ENCODE measurements at places on chromosomes 12 and 14. TPM values are rescaled to one million over a fixed set of nuclear protein-coding genes. Genes with fewer than 3 reads are reported as not detected.
A peak's percentile ranks its signal among the peaks of the same experiment; 100 is the strongest.

ETFBKMT gene
- 2.2 TPM for total RNA-seq

KRT85 gene
- not detected for total RNA-seq

BHLHE41 gene
- total RNA-seq: 54.1 TPM

DDIT3 gene
- total RNA-seq: 70.2 TPM

KRT71 gene
- not detected for total RNA-seq

SIX4 gene
- 22.8 TPM for total RNA-seq

CHGA gene
- 0.24 TPM for total RNA-seq

ALDH1L2 gene
- total RNA-seq: 16.3 TPM

RNASE7 gene
- total RNA-seq: not detected

GRCh38 chr14:67934087-67934486, 114.5 kb downstream of the RAD51B start:
- peak; percentile 27 for DNase-seq

DNA sequence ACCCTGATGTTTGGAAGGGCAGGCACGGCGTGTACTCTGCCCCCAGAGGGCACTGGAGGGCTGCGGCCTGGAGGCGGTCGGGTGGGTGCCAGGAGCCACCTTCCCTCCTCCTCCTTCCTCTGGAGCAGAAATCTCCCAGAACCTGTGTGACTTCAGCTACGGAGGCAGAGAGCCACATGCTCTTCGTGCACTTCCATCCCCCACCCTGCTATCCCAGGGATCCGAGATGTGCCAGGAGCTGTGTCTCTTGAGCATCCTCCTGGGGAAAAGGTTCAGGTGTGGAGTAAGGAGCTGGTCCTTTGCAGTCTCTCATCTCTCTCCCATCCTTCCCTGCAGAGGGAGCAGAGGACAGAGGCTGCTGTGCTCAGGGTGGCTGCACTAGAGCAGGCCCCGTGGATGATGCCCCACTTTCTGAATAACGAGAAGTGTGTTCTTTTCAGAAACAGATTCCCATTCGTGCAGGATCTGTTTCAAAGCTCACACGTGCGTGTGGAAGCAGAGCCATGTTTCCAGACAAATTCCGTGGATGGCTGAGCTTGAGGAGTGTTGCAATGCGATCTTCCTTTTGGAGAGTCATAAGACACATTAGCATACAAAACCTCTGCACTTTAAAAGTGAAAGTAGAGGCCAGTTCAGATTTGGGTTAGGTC, 162.9 kb downstream of the ADGRD1 start:
- DNase-seq: peak; percentile 42

GRCh38 chr12:13941258-13942249, 39.8 kb downstream of the GRIN2B start:
- DNase-seq: peak; percentile 73

DNA sequence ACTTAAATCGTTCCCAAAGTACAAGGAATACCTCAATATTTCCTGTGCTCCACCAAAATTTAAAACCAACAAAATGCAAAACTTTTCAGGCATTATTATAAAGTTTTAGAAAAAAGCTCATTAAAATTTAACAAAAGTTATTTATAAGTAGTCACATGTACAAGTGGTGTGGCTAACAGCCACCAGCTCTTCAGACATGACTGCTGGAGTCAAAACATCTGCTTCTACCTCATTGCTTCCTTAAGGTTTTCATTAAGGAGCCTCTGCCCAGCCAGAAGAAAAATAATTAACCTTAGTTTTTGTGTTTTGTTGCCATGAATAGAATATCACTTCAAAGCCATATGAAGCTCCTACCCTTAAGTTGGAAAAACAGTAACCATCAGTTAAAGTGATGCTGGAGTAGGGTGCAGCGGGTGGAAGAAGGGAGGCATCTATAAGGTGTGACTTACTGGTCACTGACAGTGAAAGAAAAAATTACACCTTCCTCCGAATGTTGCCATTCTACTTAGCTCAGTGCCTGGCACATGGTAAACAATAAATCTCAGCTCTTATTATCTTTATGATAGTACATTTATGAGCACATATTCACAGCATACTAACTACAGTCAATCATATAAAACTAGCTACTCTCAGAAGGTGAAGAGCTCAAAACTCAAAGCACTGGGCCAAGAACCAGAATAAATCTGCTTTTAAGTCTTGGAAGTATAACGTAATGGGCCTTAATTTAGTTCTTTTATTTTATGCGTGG, 57.7 kb downstream of the GALC start:
- DNase-seq: no peak

DNA sequence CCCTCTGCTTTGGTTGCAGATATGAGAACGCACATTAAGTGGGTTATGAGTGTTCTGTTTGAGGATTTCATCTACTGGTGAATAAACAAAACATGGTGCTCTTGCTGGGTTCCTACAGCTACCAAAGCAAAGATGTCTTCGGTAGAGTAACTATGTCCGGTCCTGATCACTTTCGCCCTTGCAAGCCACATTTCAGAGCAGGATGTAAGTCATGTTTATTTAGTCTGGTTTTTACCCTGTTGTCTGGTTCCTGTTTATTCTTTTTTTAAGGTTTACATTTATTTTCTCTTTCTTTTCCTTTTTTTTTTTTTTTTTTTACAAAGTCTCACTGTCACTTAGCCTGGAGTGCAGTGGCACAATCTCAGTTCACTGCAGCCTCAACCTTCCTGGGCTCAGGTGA, 99.2 kb downstream of the VEZT start:
- DNase-seq: no peak

DNA sequence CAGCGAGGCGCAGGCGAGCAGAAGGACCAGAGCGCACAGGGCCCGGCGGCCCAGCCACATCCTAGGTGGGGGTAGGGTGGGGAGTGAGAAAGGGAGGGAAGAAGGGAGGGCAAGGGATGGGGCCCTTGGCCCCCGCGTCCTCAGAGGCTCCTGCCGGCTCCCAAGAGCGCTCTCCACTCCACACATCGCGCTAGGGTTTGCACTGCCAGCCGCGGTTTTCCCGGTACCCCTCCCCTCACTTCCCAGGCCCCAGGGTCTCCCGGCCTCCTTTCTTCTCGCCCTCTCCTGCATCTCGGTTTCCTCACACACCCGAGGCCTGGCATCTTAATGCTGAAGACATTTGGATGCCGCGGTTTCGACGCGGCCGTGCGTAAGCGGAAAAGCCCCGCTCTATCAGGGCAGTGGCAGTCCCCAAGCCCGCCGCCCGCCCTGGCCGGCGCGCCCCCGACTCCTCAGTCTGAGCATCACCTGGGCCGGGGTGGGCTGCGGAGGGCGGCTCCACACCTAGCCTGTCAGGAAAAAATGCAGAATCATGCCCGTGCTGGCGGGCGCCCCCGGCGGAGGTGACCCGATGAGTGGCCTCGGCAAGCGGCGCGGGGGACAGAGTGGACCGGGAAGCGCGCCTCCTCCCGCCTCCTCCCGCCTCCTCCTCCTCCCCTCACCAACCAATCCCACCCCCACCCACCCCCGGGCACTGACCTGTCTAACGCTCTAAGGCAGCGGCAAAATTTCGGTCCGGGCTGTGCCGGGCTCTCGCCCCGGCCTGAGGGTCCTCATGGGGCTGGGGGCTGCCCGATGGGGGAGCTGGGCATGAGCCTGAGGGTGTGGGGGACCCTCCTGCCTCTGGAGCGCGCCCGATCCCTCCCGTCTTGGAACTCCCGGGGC, 686 bp downstream of the B4GALNT1 start:
- DNase-seq: peak; percentile 48

DNA sequence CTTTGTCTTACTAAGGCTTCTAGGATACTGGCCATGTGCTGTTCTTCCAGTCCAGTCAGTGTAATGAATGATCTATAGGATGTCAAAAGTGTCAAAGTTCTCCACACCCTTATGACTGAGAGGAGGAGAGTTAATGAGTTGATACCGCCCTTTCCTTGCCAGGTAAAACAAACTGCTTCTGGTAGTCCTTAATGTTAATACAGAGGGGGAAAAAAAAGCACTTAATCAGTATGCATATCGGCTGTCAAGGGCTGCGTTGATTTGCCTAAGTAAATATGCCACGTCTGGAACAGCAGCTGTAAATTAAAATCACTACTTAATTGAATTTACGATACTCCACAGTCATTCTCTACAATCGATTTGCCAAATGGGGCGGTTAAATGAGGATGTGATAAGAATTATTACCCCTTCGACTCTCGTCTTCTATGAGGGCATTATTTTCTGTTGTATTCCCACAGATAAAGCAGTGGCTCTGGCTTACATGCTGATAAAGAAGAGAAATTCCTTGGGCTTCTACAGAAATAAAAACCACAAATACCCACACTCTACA, 416.0 kb downstream of the KCNH5 start:
- no peak for DNase-seq

DNA sequence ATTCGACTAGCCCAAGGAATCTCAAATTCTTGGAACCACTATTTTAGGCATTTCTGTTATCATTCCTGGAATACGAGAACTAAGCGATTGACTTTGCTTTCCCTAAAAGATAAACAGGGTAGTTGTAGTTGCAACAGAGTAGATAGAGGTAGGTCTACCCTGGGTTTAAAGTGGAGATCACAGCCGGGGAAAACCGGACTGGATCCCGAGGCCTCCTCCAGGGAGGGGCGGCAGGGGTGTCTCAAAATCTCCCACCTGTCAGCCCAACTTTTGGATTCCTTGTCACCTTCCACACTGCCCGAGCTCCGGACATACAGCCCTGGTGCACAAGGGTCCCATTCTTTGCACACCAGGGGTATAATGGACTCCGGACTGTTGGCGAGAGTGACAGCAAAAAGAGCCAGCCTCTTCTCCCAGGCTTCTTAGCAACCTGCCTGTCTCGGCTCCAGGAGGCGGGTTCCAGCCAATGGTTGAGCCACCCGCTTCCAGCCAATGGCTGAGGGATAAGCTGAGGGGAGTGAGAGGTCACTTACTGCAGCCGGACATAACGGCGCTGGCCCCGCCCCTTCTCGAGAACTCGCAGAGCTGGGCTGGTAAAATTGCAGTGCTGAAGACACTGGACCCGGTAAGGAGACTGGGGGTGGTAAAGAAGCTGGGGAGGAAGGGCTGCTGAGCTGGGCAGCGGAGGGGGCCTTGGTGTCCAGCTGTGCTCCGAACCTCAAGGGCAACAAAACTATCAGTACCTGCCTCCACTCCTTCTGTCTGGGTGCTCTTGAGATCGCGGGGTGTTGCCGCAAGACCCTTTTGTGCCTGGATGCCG, at the start of gene SUOX:
Gene SUOX, plus strand, starts transcription at position 562 of the 820 bp plus-strand sequence. CDS start 4,946 bp downstream, outside the sequence.
- DNase-seq: peak; percentile 97

DNA sequence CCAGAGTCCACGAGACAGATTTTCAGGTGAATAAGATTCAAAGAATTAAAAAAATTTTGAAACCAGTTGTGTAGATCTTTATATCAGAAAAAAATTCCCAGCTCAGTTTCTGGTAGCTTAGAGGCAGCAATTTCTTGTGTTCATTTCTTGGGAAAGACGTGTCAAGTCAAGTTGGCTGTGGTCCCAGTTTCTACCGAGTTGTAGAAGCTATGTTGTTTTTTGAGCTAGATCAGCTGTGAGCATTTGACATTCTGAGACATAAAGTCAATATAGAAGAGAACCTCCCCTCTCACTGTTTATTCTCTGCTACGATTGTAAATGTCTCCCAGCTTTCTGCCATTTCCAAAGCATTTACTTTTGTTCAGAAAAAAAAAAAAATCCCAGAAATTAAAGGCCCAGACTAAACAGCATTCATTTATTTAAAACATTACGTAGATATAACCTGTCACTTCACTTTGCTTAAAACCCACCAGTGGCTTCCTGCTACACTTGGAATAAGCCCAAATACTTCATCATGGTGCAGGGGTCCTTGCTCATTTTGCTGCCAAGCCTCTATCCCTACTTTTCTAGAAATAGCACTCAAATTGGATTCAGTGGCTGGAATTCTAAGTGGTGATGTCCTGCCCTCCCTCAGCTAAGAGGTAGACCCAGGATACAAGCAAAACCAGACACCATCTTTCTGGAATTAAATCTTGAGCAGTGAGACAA, 20.6 kb upstream of the PYGL start:
- peak; percentile 64 for DNase-seq

GRCh38 chr14:58479975-58480374, 52.5 kb downstream of the KIAA0586 start:
- no peak for DNase-seq

GRCh38 chr14:81193924-81194633, 26.7 kb downstream of the GTF2A1 start:
- no peak for DNase-seq

- no peak for DNase-seq
Observed at GRCh38 chr12:50507930-50508329, 3.1 kb downstream of the DIP2B start.

- no peak for DNase-seq
Observed at GRCh38 chr12:128930606-128931005, 77.3 kb downstream of the GLT1D1 start.

DNA sequence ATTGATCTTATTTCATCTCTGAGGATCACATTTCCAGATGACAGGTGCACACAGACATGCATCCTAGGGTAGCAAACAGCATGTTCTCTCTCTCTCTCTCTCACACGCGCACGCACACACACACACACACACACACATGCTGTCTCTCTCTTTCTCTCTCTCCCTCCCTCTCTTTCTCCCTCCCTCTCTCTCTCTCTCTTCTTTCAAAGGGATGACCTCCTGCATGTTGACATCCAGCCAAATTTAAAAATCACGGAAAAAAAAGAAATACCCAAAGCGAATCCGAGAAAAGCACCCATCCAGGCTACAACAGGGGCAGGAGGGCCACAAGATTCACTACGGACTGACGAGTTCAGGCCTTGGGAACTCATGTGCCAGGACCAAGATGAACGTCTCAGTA, 2.3 kb downstream of the KSR2 start:
- DNase-seq: no peak

DNA sequence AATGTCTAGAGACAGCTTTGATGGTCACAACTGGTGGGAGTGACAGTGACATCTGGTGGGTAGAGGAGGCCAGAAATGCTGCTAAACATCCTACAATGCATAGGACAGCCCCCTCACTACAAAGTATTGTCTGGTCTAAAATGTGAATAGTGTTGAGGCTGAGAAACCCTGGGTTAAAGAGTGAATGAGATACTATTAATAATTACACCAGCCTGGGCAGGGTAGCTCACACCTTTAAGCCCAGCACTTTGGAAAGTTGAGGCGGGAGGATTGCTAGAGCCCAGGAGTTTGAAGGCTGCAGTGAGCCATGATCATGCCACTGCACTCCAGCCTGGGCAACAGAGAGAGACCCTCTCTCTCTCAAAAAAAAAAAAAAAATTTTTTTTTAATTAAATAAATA, 11.1 kb downstream of the SVOP start:
- no peak for DNase-seq

DNA sequence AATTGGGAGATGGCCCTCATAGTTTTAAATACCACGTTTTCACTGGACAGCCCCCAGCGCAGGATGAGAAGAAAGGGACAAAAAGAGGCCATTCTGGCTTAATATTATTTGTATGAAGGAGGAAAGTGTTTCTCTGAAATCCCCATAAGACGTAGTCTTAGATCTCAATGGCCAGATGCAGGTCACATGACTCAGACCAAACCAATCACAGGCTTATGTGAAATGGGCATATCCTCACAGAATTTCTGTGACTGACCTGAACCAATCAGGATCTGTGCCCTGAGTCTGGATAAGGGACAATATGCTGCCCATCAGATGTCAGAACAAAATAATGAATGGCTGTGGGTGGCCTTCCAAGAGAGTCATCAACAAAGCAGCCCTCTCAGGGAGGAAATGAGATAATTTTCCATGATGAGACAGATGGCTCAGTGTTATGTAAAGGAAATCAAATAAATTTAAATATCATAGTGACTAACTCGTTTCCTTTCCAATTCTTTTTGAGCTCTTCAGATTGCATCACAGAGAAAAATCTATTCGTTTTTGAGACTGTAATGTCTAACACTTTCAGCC, 1009.5 kb upstream of the TMEM132C start:
- DNase-seq: no peak

All from Calu3 (cell line).